ENCODE measurements at places on chromosomes 1 and 21.

DNA sequence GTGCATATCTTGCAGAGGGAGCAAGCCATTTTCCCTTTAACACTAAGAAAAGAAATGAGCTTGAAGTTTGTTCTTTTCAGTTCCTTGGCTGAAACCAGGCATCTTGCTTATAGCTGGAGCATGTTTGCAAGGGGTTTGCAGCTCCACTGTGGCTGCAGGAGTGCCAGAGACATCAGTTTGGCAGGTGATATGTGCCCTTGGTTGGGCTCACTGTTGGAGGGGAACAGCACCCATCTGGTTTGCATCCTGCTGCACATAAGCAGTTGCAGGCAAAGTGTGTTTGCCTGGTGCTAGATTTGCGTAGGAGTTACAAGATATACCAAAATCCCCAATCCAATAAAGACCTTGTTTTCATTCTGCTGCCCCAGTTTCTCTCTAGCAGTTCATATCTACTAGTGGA, 47.8 kb upstream of the IKBKE start:
- DNase-seq = no peak

DNA sequence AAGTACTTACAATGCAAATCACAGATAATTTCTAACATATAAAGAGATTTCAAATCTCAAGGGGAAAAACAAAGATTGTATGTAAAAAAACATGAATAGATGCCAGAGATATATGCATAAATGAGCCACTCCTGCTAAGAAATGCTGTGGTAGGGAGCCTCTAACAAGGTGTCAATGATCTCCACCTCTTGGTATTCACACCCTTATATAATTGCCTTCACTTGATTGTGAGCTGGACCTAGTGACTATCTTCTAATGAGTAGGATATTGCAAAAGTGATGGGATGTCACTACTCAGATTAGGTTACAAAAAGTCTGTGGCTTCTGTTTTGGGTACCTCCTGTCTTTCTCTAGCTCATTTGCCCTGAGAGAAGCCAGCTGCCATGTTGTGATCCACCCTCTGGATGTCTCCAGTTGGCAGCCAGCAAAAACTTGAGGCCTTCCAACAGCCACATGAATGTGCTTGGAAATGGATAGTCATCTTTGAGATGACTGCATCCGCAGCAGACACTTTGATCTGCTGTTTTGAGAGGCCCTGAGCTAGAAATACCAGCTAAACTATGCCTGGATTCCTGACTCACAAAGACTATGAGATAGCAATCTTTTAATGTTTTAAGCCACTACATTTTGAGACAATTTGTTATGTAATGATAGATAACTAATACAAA, 196.1 kb upstream of the FGGY start:
- no peak for DNase-seq

DNA sequence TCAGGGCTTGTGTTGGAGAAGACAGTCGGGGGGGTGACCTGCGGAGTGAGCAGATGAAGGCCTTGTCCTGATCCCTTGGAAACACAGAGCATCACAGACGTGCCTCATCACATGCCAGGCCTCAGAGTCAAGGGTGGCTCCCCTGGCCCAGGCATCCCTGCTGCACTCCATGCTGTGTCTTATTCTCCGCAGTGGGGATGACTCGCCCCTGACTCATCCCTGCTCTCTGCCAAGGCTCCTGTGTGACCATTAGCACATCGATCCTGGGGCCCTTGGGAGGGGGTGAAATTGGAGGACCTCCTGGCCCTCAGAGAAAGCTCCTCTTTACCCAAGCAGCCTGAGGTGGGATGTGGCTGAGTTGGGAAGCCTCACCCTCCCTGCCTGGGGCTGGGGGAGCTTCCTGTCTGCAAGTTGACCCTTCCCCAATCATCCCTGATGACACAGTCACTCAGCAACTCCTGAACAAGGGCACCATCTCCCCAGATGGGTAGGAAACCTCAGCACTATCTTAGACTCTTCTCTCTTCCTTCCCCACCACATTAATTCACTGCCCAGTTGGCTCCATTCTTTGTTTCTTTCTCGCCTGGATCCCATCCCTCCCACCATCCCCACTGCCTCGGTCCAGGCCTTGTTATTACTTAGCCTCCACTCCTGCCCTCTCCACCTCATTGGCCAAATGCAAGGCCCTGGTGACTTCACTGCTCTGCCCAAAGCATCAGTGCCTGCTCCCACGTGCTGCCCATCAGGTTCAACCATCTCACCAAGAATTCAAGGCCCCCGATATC, 74.6 kb downstream of the CAMK2N1 start:
- DNase-seq = no peak

DNA sequence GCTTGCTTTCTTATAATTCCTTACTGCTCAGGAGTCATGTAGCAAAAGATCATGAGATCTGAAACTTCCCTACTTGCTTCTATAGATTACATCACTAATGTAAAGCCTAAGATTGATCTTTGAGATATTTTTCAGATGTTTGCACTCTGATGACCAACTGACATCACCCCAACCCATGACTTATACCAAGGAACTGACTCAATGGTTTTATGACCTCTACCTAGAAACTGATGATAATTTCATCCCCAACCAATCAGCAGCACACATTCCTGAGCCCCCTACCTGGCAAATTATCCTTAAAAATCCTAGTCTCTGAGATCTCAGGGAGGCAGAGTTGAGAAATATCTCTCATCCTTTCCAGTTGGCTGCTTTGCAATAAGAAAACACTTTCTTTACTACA, 122.3 kb upstream of the CAMK1G start:
- DNase-seq = no peak

DNA sequence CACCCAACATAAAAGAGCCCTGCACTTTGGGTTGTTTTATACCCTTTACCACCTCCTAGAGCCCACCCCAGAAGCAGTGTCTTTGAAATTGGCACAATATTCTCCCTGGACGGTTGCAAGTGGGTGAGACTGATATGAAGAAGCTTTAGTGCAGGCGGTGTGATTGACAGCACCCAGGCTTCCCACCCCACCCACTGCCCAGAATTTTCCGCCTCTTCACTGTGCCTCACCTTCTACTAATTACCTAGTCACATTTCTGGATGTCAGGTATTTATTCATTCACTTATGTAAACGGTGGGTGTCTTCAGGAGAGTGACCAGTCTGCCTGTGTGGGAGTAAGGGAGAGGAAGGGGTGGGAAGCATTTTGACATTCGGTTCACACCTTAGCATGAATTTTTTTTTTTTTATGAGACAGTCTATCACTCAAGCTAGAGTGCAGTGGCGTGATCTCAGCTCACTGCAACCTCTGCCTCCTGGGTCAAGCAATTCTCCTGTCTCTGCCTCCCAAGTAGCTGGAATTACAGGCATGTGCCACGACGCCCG, 1.7 kb upstream of the FAM89A start:
- DNase-seq = no peak

GRCh38 chr21:46055863-46056281, 42.0 kb upstream of the COL6A2 start:
- DNase-seq = no peak

DNA sequence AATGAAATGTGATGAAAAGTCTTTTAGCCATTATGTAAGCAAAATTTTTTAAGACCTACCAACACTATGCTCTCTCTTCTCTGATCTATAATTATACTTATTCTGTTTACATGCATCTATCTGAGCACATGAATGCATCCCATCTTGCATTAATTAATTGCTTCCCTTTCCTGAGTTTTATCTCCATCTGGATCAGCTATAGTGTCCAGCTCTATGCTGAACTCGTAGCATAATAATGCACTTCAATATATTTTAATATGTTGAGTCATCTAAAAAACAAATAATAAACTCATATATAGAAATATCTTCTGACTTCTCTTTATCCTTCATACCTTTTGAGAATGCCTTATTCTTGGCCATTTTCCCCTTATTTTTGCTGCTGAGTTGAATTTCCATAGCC, 1097.8 kb downstream of the TTLL7 start:
- no peak for DNase-seq

GRCh38 chr1:119634016-119634415, 14.1 kb downstream of the ZNF697 start:
- no peak for DNase-seq

DNA sequence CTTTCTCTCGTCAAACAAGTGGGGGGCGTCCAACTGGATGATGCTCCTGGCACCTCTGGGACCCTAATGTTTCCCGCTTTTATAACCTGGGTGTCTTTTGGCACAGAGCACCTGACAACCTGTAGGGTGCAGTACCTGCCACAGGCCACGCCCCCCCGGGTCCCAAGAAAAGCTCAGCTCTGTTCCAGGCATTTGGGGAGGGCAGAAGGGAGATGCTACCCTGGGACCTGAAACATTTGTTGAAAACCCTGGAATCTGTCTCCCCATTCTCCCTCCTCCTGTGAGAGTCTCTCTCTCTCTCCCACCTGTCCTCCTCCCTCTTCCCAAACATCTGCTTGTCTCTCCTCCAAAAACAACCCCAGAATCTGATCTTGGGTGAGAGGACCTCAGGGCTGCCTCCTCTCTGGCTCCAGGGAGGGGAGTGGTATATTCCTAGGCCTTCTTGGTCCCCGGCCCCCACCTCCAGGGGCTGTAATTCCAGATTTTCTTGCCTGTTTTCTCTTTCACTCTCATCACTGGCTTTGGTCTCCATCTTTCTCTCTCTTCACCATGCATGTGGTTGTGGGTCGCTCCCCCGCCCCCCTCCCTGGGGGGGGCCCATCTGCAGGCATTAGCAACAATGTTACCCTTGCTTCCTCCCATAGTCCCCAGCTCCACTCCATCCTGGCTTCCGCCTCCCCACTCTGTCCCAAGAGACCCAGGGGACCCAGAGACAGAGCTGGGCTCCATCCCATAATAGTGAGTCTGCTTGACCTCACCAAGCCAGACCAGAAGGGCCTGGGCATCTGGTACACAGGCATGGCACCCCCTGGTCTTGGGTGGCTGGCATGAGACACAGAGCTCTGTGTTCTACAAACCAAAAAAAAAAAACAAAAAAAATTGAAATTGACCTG, 4.1 kb downstream of the AHDC1 start:
- no peak for DNase-seq

DNA sequence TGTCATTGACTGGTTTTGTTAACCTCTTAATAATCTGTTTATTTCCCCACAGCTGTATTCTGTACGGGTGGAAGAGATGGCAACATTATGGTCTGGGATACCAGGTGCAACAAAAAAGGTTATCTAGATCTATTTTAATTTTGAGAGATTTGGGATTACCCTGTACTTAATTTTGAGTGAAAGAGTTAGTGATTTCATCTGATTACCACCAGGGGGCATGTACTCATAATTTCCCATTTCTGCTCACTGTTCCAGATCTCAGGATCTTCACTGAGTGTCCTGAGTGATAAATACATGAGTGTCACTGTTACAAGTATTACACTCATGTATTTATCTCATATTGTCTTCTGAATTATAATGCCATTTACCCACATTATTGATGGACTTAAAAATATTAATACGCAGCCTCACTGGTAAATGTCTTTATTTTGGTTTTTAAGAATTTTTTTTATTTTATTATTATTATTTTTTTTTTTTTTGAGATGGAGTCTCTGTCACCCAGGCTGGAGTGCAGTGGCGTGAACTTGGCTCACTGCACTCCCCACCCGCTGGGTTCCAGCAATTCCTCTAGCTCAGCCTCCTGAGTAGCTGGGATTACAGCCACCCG, 27.4 kb downstream of the DTL start:
- no peak for DNase-seq

DNA sequence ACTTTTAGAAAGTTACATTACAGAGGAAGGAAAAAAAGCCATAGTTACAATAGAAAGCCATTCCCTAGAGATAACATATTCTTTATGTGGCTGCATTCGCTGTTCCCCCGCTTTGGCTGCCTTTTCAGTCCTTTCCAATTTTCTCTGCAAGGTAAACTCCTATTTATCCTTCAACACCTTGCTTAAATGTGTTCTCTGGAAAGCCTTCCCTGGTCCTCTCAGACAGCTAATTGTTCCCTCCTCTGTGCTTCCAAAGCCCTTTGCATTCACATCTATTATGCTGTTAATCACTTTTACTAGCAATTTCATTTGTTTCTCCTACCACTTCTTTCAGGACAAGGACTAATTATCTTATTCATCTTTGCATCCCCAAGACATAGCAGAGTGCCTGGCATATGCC, 1.6 kb downstream of the PHC2 start:
- no peak for DNase-seq

GRCh38 chr1:151851886-151852285, 1.6 kb downstream of the THEM5 start:
- DNase-seq = no peak

GRCh38 chr1:106889059-106889458, 167.4 kb upstream of the PRMT6 start:
- no peak for DNase-seq

DNA sequence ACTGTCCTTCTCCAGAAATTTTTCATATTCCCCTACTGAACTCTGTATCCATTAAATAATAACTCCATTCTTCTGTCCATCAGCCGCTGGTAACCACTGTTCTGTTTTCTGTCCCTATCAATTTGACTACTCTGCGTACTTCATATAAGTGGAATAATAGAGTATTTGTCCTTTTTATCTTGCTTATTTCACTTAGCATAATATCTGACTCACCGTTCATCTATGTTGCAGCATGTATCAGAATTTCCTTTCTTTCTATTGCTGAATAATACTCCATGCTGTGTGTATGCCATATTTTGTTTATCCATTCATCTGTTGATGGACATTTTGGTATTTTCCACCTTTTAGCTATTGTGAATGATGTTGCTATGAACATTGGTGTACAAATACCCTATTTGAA, 71.9 kb downstream of the CEP350 start:
- no peak for DNase-seq

DNA sequence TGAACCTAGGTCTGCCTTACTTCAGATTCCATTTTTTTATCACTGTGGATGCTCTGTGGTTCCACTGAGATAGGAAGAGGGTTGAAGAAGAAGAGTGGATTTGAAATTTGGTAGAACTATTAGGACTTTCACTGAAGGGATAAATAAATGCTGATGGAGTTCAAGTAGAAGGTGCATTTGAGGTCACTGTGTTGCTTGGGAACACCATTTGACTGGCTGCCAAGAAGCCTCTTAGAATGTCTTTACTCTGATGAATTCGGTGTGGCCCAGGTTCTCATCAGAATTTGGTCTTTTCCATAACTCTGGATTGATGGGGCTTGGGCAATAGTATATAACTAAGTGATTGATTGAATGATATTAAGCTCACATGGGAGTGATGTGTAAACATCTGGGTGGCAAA, 11.9 kb downstream of the XPR1 start:
- no peak for DNase-seq

- DNase-seq = no peak
Measured at GRCh38 chr21:26366781-26367180, 196.2 kb upstream of the APP start.

DNA sequence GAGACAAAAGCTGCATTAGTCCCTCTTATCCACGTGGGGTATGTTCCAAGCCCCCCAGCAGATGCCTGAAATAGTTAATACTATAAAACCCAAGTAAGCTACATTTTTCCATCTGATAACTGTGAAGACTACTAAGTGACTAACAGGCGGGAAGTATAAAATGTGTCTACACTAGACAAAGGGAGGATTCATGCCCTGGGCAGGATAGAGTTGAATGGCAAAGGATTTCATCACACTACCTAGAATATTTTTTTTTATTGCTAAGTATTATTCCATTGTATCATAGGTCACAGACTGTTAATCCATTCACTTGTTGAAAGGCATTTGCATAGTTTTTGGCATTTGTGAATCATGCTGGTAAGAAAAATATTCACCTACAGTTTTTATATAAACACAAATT, 26.4 kb upstream of the CFHR4 start:
- DNase-seq = no peak

All from hippocampal formation (tissue), 2 donors.